Stimulated activated CD4-positive, alpha-beta T cell treated with anti-CD3 and anti-CD28 coated beads, Interleukin-12 subunit alpha, Interleukin-12 subunit beta, amount 100 ng/mL, for 48 hours (primary cell): ENCODE measurements at places on chromosomes 12 and 14.

- DNase-seq, result no peak
Measured at GRCh38 chr14:50008974-50009373, 107.4 kb downstream of the VCPKMT start.

GRCh38 chr12:42652048-42652447, 62.5 kb upstream of the PRICKLE1 start:
- DNase-seq, result no peak

GRCh38 chr12:89370421-89370831, 18.1 kb upstream of the DUSP6 start:
- no peak for DNase-seq

DNA sequence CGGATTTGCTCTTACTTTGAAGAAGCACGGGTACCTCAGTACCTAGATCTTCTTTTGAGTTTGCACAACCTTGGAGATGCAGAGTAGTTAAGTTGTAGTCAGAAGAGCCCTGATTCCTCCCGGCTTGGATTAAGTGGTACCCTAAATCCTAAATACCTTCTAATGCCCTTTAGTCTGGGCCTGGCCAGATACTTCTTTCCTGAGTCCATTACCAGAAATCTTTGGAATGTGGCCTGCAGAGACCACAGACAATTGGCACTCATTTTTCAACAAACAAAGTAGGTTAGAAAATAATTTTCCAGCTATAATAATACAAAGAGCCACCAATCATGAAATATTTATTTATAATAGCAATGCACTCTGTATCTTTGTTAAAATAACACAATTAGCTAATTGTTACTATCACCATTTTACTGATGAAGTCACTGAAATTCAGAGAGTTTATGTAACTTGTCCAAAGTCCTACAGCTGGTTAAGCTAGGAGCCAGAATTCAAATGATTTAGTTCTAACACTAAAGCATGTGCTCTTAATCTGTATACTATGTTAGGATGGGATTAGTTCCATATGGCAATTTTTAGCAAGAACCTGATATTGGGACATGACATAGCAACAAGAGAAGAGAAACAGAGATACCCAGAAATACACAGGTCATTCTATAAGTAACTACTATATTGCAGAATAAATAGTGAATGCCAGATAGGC, 132.1 kb upstream of the PDZRN4 start:
- DNase-seq, result no peak

- DNase-seq, result no peak
Measured at GRCh38 chr14:100121643-100122480, 37.6 kb downstream of the DEGS2 start.
